Brain microvascular endothelial cell (primary cell): ENCODE measurements at places on chromosomes 16 and 17.

GRCh38 chr17:75074532-75074931 lies 13.2 kb upstream of the SLC16A5 start:
- DNase-seq: no peak

DNA sequence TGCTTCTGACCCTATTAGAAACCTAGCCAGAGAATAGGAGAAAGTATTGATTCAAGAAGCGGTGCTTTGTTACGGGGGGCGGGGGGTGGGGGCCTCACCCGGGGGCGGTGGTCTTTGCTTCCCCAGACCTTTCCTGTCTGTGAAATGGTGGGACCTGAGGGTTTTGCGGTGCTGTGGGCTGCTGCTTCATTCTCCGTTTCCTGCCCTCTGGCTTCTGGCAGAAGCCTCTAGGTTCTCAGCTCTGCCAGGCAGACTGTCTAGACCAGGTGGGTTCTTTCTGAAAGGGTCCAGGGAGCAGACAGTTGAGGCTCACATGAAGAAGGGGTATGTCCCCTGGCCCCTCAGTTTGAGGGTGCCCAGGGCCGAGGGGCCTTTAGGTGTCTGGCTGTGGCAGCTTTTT lies 14.0 kb downstream of the GSE1 start:
- DNase-seq: no peak

DNA sequence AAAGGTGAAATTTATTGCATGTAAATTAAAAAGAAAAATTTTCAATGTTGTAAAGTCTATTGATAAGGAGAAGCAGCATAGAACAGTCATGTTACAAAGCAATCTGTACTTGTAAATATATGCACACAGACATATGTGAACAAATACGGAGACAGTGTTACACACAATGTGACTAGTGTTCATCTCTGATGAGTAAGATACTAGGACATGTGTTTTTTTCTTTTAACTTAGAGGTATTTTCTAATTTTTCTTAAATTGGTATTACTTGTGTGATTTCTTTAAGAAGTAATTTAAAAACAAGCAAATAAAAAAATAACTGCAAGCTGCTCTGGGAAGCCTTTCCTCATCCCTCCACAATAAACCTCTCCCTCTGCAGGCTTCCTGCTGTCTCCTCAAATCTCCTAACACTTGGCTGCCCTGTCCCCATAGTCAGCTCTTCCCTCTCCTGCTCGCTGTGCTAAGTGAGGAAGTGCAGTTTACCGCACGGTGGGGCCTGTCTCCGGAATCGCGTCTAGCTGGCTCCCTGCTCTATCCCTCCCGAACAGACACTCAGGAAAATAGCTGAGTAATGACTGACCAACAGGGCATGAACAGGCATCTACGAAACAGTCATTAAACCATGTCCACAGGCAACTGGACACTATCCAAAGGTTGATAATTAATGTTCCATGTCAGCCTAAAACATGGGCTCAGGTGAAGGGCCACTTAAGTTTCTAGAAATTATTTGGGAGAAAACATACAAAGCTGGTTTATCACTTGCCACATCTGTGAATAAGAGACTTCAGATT lies 35.9 kb downstream of the CMTM4 start:
- DNase-seq: peak; percentile 84

- no peak for DNase-seq
Observed at GRCh38 chr17:19313746-19314651, 48.5 kb downstream of the B9D1 start.

DNA sequence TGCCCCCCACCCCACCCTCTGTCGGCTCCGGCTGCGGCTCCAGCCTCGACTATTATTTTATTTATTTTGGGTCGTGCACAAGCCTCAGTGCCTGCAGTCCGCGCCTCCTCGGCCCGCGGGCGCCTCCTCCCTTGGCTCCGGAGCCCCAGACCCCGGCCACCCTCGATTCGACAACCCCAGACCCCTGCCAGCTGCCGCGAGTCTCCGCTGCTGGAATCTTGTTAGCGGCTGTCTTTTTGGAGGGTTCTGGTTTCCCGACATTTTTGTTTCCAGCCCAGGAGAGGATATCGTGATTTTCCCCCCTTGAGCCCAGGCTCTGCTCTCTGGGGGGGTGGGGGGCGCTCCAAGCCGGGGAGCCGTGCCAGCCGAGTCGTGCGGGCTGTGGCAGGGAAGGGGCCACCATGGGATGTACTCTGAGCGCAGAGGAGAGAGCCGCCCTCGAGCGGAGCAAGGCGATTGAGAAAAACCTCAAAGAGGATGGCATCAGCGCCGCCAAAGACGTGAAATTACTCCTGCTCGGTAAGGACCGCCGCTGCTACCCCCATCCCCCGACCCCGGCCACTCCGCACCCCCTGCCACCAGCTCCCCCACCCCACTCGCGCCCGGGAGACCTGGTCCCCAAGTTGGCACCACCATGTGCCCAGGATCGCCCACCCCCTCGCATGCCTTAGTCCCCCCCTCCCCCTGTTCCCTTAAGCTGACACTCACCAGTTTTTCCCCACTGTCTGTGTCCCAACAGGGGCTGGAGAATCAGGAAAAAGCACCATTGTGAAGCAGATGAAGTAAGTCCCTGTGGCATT lies 746 bp downstream of the GNAO1 start:
- no peak for DNase-seq

- DNase-seq: no peak
Observed at GRCh38 chr16:22660441-22661160, 149.9 kb downstream of the NPIPB5 start.

GRCh38 chr17:38732376-38733281 lies 2.5 kb downstream of the CISD3 start:
- DNase-seq: no peak

GRCh38 chr17:36721560-36722120 lies 120.3 kb downstream of the MRM1 start:
- no peak for DNase-seq

- no peak for DNase-seq
Observed at GRCh38 chr17:10050597-10051101, 145.6 kb upstream of the RCVRN start.

DNA sequence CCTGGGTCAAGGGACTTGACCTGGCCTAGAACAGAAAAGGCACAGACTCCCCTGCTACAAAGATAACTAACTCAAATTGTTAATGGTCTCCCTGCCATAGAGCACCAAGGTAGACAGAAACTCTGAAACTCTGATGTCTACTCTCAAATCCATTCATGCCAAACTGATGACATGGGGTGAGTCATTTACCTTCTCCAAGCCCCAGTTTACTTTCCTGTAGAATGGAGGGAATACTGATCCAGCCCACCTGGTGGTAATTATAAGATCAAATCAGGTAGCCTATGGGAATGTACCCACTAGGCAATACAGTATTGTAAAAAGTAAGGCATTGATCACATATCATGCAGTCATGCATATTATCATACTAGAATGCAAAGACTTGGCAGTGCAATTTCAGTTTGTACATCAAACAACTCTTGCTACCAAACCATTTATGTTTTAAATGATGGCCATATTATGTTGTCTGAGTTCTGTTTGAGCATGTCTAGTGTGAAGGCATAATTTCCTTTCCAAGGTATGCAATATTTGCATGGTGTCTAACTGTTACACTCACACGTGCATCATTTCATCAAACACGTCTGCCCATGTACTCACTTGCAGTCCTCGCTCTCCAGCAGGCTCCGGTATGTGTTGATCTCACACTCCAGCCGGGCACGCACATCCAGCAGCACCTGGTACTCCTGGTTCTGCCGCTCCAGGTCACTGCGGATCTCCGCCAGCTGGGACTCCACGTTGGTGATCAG lies 3.0 kb downstream of the KRT31 start:
- no peak for DNase-seq

- no peak for DNase-seq
Observed at GRCh38 chr16:15403392-15403995, 7.9 kb downstream of the MPV17L start.

DNA sequence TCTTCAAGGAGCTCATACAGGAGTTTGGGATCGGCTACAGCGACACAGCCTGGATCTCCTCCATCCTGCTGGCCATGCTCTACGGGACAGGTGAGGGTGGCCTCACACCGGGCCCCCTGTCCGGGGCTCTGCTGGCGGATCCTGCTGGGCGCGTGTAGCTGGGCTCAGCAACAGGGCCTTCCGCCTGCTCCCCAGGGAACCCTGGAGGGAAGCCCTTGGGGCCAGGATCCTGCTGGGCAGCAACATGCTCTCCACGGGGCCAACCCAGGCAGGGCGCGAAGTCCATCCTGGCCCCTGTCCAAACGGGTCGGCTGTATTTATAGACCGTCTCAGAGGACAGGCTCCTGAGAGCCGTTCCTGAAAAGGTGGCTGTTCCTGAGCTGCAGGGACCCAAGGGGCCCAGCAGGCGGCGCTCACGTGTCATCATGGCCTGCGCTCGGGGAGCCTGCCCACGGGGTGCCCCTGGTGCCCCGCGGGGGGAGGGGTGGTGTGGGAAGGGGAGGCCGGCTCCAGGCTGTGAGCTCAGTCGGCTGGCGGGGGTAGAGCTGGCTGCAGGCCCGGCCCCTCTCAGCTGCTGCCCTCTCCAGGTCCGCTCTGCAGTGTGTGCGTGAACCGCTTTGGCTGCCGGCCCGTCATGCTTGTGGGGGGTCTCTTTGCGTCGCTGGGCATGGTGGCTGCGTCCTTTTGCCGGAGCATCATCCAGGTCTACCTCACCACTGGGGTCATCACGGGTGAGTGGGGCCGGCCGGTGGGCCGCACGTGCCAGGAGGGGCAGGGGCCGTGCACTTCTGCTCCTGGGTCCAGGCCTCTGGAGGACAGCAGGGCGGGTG lies 7.5 kb downstream of the SLC16A3 start:
- DNase-seq: no peak

DNA sequence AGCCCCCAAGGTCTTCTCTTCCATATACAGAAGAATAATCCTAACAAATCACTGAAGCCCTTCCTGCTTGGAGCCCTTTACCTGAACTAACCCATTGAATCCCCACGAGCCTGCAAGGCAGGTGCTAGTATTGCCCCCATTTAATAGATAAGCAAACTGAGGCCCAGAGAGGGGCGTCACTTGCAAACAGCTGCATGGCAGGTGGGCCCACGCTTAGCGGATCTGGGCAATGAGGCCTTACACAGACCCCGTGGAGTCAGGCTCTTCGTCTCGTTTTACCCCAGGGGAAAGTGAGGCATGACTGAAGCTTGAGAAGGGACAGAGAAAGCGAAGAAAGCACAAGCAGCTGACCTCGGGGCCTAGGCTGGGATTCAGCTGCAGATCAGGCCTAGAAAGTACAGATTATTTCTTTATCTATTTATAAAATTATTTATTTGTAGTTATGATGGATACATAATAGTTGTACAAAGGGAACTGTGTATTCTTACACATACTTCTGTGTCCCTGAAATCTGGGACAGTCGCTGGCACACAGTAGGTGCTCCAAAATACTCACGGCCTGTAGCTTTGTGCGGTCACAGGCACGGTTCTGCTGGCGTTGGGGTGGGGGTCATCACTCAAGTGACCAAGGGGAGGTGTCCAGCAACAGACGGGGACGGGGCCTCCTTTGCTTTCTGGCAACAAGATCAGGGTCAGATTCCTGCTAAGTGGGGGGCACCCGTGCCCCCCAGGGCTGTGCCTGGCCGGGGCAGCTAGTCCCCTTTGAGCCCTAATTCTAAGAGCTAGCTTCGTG lies 223.2 kb upstream of the GSE1 start:
- no peak for DNase-seq

DNA sequence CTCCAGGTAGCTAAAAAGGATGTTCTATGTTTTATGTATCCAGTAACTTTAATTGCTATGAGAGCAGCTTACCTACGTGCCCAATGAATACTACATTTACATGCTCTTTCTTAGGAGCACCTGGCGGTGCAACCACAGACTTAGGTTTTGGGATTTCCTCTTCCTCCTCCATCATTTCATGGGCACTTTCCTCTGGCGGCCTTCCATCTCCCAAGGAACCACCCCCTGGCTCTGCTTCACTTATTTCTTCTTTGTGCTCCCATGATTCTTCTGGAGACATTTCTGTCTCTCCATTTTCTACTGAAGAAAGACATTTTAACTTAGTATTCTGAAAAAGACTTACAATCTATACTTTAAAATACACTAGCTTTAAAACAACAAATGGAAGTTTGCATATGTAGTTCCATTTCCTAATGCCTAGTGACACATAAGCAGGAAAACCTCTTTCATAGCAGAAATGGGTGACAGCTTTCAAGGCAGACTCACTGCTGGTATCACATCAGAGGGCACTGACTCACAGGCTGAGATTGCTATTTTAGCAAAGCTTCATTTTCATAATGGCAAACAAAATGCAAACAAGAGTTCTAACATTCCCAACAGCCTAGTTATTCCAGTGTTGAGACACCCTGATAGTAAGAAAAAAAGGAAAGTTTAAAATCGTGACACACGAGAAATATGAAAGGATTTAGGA lies 19.1 kb downstream of the GSPT1 start:
- DNase-seq: peak; percentile 79

DNA sequence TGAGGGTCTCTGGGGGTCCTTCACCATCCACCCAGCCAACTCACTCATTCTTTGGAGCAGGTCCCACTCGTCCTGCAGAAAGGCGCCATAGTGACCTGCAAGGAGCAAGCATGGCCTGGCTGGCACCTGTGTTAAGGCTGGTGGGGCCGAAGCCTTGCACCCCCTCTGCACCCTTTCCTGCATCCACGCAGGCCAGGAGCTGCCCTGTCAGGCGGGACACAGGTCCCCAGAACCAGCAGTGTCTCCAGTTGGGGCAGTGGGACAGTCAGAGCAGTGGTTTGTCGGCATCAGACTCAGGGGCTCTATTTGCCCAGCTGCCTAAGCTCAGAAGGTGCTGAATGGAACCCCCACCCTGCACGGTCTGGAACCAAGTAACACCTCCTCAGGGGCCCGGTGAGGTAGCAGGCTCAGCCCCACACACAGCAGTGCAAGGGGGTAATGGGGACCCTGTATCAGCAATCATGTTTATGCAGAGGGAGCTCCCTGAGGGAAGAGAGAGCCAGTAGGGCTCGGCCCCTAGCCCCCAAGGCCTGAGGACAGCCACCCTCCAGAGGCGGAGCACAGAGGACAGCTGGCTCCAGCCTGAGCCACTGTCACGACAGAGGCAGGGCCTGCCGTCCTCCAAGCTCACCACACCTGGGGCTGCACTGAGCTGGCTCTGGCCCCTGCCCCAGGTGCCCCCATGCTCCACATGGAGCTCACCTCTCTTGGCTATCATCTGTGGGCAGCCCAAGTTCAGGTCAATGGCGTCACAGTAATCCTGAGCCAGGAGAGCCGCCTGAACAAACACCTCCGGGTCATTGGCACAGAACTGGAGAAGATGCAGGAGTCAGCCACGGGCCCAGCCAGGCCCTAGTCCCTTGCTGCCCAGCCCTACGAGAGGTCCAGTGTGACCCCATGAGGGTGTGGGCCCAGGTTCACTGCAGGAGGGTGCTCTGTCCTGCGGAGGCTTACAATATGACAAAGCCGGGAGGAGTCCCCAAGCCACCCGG lies 1.9 kb downstream of the DUS1L start:
- DNase-seq: no peak

DNA sequence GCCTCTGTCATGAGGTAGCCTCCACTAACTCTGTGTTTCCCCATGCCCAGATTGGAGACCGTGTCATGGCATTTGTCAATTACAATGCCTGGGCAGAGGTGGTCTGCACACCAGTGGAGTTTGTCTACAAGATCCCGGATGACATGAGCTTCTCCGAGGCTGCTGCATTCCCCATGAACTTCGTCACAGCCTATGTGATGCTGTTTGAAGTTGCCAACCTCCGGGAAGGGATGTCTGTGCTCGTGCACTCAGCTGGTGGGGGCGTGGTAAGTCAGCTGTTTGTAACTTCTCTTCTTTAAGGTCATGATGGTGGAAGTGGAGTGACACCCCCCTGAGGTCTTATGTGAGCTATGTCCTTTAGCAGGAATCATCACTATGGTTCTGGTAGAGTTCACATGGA lies 36.8 kb downstream of the VAT1L start:
- no peak for DNase-seq

- no peak for DNase-seq
Observed at GRCh38 chr16:48112600-48112999, 43.2 kb downstream of the ABCC12 start.
